ENCODE measurements at places on chromosomes 2 and 18.

DNA sequence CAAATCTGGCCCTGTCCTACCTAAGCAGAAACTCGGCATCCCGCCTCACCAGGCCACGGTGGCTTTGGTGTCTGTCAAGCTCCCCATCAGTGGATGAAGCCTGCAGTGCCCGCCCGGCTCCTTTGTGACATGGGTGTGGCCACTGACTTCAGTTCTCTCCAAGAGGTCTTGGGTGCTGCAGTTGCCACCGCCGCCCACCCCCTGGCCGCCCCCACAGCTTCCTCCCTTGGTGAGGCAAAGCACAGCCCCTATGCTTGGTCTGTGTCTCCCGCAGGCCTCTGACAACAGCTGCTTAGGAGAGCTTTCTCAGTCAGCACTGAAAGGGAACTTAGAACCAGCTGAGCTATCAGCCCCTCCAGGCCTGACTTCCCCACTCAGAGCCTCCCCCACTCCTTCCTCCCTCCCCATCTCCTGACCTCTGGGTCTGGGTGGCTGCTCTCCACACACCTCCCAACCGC, 22.9 kb upstream of the GPR55 start:
- peak; percentile 15 for DNase-seq

GRCh38 chr18:24346254-24346653, 51.4 kb downstream of the OSBPL1A start:
- no peak for DNase-seq

- DNase-seq = no peak
Measured at GRCh38 chr2:207483066-207483465, 46.7 kb upstream of the CREB1 start.

DNA sequence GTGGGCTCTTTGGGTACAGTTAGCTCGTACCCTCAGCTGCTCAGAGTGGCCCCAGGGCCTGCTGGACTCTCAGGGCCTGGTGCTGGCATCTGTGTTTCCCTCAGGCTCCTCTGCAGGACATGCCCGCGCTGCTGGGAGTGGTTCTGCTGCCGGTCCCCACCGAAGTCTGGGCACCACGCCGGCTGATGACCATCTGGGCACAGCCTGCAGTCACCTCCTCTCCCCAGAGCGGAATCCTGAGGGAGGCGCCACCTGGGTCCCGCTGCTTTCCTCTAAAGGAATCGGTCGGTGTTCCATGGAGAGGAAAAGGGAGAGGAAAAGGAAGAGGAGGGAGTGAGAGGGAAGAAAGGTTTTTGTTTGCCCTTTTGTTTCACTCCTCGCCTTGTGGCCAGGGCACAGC, 43.6 kb downstream of the MC2R start:
- no peak for DNase-seq

DNA sequence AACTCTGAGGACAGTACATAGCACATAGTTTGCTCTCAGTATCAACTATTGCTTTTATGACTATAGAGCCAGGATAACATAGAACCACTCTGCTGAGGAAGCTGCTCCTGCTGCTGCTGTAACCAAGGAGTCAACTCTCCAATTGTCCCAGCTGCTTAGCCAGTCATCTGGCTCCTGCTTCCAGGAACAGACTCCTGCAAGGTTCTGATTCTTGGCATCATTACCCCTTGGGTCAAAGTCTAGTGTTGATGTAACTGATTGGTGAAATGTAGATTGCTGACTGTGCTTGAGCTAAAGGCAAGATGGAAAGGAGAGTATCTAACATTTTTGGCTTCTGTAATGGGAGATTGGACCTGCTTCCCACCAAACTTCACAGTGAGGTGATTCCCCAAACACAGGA, 261.9 kb upstream of the FSHR start:
- no peak for DNase-seq
